AG10803 (cell line): ENCODE measurements at places on chromosomes 4 and X.

GRCh38 chr4:176376032-176376614 is 56.4 kb downstream of the SPCS3 start:
- peak; percentile 31 for DNase-seq

- no peak for DNase-seq
Measured at GRCh38 chr4:114046331-114046730, 66.9 kb upstream of the ARSJ start.

DNA sequence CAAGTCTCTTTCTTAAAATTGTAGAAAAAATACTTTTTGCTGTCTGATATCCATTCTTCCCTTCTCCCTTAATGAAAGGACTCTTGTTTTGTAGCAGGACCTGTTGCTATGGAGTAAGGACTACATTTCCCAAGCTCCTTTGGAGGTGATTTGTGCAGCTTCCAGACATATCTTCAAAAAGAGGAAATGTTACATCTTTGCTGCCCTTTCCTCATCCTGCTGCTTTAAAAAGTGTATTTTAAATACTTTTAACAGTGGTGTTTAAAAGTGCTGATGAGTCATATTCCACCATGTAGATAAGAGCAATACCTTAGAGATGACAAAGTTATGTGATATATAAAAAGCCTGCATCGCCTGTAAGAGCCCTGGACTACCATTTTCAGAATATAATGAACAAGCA is 98.7 kb downstream of the CFAP299 start:
- peak; percentile 7 for DNase-seq

DNA sequence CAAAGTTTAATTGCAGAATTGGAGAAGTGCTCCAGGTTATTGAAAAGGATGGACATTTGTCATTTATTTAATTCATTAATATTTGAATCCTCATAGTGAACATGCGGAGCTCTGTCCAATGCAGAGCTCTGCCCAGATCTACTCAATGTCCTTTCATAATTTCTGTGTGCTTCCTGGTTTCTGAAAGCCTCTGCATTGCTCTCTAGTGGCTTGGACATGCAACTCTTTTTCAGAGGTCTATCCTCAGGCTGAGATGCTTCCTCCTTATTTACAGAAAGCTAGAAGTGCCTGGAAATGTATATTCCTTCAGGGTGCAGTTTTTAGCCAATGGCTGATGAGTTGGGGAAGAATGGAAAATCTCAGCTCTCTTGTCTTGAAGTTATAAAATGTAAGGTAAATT is 786.1 kb upstream of the AADAT start:
- no peak for DNase-seq

DNA sequence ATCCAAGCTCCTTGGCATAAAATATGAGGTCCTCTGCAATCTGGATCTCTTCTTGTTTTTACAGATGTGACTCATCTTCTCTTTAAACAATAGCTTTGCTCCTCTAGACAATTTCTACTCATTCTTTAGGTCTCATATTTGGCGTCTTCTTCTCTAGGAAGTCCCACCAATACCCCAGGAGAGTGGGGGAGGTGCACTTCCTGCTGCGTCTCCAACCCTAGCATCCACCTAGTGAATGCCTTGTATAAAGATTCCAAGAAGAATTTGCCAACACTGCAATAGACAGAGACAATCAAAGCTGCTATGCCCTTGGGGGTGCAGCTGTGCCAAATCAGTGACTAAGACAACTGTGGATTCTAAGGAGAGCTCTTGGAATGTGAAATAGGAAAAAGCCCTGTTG is 45.7 kb upstream of the SLC10A7 start:
- DNase-seq: peak; percentile 10

DNA sequence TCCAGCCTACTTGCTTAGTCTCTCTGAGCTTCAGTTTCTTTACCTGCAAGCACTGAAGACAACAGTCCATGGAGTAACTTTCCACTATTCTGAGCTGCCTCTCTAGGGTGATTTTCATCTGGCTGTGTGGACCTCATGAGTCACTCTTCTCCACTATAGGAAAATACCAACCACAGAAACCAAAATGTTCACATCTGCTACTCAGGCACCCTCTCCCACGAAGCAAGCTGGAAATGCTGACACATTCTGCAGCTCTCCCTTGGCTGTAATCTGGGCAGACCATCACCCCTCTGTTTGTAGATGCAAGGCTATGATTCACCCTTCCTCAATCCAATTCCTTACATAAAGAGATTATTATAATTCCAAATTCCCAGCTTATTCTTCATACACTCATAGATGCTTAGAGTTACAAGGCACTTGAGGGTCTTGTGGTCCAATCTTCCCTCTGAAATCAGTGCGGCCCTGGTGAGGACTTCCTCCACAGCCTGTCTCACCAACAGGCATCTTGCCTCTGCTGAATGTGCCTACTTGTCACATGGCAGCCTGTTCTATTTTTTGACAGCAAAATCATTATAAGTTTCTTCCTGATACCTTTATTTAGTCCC is 97.0 kb upstream of the LNX1 start:
- DNase-seq: peak; percentile 99

GRCh38 chr4:41712425-41712824 is 36.1 kb downstream of the PHOX2B start:
- DNase-seq: no peak

- DNase-seq: no peak
Measured at GRCh38 chr4:126954537-126955291, 678.0 kb upstream of the INTU start.

DNA sequence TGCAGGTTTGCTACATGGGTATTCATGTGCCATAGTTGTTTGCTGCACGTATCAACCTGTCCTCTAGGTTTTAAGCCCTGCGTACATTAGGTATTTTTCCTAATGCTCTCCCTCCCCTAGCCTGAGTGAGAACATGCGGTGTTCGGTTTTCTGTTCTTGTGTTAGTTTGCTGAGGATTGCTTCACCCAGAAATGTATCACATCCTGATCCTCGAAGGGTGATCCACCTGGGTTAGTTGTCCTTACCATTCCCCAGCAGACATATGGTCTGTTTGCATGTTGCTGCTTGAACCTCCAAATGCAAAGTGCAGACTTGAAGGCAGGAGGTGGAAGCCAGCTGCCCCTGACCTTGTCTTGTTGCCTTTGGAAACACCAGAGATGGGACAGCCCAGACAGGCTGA is 161.5 kb upstream of the WDR1 start:
- DNase-seq: no peak

GRCh38 chr4:78707268-78707667 is 68.9 kb upstream of the BMP2K start:
- no peak for DNase-seq

DNA sequence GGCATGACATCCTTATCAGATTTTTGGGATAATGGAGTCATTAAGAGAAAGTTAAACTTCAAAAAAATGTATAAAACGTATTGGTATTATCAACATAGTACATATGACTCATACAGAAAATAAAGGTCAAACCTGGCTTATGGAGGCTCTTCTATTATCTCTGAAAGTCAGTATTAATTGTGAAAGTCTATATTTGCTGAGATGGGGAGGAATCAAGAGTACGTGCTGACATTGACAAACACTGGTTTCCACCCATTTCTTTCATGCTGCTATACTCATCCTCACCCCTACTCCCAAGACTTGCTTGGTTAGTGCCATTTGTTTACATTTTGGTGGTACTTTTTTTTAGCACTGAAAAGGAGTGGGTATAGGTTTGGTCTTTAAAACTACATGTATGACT is 30.8 kb upstream of the PLA2G12A start:
- no peak for DNase-seq

DNA sequence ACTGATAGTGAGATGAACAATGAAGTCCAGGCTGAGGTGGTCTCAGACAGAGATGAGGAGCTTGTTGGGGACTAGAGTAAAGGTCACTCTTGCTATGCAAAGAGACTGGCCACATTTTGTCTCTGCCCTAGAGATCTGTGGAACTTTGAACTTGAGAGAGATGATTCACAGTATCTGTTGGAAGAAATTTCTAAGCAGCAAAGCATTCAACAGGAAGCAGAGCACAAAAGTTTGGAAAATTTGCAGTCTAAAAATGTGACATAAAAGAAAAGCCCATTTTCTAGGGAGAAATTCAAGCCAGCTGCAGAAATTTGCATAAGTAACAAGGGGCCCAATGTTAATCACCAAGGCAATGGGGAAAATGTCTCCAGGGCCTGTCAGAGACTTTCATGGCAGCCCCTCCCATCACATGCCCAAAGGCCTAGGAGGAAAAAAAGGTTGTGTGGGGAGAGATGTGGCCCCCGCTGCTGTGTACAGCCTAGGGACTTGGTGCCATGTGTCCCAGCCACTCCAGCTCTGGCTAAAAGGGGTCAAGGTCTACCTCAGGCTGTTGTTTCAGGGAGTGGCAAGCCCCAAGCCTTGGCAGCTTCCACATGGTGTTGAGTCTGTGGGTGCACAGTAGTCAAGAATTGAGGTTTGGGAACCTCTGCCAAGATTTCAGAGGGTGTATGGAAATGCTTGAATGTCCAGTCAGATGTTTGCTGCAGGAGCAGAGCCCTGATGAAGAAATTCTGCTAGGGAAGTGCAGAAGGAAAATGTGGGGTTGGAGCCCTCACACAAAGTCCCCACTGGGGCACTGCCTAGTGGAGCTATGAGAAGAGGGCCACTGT is 262.8 kb downstream of the DKK2 start:
- DNase-seq: peak; percentile 86

DNA sequence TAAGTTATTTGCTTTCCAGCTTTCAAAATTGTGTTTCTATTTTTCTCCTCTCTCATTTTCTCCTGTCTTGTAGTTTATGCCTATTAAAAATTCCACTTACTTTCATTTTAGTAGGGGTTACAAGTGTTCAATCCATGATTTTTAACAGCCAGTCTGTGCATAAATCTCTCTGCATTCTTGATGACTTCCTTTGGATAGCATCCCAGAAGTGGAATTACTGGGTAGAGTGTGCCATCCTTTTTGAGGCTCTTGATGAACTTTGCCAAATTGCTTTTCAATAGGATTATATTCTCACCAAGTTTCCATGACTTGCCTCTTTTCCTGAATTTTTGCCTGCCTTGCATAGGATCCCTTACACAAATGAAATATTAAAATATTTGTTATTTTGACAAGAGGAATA is 58.5 kb downstream of the DIPK2B start:
- DNase-seq: peak; percentile 3

DNA sequence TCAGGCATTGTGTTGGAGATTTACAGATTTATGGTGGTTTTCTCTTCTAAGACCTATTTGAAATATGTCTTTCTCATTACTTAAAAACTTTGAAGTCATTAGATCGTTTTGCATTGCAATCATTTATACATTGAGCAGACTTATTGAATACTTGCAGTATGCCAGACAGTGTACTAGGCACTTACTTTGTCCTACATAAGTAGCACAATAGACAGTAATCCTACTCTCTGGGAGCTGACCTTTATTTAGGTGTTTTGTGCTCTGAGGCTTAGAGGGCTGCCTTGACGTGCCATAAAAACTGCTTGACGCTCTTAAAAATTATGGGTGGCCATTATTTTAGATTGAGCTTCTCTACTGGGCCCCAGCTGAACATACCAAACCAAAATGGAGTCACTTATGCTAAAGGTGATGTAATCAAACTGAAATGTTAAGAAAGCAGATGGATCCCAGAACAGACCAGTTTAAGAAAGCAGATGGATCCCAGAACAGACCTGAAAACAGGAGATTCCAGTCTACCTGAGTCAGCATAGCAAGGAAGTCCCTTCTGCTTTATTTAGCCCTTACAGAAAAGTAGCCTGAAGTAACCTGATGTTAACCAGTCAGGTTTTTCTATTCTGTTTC is 42.4 kb downstream of the PTTG2 start:
- peak; percentile 16 for DNase-seq

GRCh38 chr4:8473198-8473919 is 32.8 kb downstream of the TRMT44 start:
- DNase-seq: peak; percentile 8

GRCh38 chrX:14590216-14590615 is 60.9 kb downstream of the GLRA2 start:
- no peak for DNase-seq

GRCh38 chrX:12463873-12464272 is 325.6 kb downstream of the FRMPD4 start:
- DNase-seq: no peak

GRCh38 chr4:52751487-52751911 is 274 bp upstream of the ERVMER34-1 start:
- no peak for DNase-seq

DNA sequence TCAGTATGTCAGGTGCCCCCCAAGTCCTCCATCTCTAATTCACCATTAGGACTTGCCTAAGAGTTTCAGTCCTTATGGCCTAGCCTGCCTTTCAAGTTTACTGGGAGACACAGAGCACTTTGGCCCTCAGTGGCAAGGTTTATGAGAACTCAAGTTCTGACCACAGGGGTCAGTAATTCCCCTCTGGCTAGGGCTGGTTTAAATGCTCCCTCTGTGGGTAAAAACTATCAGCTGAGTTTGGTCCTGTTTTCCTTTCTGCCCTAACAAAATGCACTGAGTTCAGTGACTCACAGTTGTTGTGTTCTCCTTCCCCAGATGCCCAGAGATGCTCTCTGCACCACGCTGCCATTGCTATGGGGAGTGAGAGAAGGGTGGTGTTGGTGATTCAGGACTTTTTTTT is 163.2 kb downstream of the RELL1 start:
- no peak for DNase-seq

DNA sequence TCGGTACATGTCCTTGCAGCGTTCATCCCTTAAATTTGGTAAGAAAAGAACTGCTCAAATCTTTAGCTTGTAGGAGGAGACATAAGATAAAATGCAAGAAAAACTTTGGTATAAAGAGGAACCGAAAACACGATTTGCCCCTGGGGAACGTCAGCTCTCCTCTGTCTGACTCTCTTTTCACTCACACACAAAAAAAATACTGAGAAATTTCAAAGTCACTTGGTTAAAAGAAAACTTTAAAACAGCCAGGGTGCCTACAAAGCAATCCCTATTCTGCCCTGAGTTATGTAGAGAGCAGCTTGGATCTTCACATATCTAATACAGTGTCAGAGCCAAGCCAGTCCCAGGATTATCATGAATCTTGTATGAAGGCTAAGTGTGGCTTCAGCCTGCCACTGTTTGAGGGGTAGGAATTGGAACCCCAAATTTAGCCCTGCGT is 248.5 kb upstream of the CXXC4 start:
- no peak for DNase-seq

DNA sequence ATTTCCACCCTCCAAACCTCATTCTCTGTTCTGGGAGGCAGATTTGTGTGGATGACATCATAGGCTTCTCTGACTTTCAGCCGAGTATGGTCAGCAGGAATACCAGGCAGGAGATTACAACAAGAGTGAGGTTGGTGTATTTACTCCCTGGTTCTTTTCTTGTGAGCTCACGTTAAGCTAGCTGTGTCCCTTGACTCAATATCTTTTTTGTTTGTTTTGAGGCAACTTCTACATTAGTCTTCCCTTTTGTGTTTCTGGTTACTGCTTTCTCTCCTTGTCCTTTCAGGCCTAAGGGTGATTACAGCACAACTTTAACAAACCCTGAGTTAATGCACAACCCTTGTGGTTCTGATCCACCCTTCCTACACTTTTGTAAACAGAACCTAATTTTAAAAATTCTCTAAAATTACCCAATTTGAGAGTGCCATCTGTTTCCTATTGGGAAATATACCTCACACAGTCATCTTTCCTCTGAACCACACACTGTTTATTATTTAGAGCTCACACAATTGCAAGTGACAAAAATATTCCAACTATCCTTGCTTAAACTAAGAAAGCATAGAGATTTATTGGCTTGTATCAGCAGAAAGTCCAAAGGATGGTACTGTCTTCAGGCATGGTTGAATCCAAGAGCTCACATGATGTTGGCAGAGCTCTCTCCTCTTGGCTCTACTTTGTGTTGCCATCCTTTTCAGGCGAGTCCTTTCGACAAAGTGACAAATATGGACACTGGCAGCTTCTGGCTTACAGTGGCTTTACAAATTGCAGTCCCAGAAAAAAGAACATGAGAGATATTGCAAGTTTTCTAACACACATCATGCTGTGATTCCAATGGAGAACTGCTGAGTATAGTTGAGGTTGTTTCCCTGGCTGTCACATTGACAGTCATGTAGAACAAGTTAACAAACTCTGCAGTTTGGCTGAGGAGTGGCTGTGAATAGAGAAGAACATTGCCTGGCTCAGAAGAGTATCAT is 150.5 kb upstream of the DDIT4L start:
- peak; percentile 88 for DNase-seq
